Left renal pelvis (tissue), 4 donors: ENCODE measurements at places on chromosomes 5 and 9.

DNA sequence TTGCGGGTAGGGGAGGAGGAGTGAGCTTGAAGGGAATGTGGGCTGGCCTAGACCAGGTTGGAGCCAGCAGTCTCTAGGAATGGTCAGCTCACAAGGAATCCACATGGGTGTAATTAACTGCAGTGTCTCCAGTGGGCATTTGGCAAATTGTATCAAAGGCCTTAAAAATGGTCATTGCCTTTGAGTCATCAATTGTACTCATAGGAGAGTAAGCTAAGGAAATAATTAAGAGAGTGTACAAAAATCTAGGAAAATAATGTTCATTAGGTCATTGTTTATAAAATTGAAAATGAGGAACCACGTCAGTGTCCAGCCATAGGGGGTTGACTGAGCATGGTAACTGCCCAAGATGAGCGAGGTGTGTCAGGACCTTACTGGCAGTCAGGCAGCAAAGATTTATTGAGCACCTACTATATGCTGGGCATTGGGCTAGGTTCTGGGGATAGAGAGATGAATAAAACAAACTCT lies 29.8 kb upstream of the RPL26L1 start:
- DNase-seq = no peak

GRCh38 chr5:158273035-158273434 lies 414.1 kb upstream of the CLINT1 start:
- no peak for DNase-seq

GRCh38 chr5:137365126-137365865 lies 133.8 kb downstream of the SPOCK1 start:
- no peak for DNase-seq

DNA sequence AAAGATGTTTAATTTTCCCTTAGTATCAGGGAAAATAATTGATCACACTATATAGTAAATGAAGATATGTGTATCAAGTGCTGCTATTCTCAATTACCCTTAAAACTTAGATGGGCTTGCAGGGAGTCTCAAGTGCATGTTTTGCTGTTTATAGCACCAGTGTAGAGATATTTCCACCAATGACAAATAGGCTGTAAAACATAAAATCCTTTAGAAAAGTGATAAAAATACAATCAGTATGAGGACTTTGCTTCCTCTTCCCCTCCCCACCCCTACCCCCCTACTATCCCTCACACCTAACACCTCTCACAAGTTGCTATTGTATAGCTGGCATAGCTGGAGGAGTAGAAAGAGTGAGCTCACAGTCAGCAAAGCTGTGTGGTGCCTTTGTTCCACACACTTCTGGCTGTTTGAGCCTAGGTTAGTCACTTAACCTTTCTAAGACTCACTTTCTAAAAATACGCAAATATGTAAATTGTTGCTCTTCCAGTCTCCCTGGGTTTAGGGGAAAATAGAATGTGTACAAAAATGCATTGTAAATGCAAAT lies 93.1 kb downstream of the PDE4D start:
- no peak for DNase-seq

DNA sequence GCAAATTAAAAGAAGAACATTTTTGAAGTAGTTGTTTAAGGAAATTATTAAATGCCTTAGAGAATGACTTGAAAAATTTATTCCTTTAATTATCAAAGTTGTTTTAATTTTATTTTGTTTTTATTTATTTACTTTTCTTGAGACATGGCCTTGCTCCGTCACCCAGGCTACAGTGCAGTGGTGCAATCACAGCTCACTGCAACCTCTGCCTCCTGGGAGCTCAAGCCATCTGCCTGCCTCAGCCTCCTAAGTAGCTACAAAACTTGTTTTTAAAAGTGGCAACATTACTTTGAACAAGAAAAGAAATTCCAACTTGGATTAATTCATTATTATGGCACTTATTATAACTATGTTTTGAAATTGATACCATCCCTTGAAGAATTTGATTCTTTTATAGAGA lies 29.0 kb downstream of the CDO1 start:
- no peak for DNase-seq

DNA sequence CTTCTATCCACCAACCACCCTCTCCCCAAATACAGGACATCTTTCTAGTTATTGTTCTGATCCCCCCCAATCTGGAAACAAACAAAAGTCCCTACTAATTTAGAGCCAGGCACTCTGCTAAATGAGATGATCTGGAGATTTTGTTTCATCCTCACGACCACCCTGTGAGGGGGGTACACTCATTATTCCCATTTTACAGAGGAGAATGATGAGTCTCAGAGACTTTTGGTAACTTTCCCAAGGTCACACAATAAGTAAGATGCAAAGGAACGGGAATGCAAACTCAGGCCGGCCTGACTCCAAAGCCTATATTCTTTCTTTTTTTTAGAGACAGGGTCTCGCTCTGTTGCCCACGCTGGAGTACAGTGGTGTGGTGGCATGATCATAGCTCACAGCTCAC lies 9.4 kb downstream of the PDGFRB start:
- DNase-seq = no peak

DNA sequence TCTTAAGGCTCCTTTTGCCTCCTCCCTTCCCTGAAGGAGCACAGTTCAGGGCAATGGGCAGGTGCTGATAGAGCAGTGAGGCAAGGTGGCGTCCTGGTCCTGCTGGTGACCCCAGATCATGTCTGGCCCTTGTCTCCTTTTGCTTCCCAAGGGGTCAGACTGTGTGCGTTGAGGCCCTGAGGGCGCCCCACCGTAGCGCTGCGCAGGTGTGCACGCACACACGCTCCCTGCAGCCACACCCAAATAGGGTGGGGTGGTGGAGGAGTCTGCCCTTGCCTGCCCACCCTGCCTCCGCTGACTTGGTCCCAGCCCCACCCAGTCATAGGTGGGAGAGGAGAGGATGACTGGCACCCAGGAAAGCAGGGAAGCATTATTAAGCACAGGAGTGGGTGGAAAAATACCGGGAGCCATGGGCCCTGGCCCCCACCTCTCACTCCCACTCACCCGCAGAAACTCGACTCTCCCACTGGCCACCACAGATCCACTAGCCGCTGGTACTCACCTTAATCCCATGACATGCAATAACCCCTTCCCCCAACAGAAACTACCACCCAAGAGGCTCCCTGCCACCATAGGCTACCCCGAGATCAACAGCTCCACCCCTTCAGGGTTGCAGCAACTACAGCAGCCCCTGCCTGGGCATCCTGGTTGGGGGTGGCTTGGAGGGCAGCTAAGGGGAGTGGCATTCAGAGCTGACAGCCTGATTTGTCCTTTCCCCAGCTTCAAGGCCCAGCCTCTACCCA lies 16.7 kb downstream of the PDLIM4 start:
- DNase-seq = no peak

DNA sequence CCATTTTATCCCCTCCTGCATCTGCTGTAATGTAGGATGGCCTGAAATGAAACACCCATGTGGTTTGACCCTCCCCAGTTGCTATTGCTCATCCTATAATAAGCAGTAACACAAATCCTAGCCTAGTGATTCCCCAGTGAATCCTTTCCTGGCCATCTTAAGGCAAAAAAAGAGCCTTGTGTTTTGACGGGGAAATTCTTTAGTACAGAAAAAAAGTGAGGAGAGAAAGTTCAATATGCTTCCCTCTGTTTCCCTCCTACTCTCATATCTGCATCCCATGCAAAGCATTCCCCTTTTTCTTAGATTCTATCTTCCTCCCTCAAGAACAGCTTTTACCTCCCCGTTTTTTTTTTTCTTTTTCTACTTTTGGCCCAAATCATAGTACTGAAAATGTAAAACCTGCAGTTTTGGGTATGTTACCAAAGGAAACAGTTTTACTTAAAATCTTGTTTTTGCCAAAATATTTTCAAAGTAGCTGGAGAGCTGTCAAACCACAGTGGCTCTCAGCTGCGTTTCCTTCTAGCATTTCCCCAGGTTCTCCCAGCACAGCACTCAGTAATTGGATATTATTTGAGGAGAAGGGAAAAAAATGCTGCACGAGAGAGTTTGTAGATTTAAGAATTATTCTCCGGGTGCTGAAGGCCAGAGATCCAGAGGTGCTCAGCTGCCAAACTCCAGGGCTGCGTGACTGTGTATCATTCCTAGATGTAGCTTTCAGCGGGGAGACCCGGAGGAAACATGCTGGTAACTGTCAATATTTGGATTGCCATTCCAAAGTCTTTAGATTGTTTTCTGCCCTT lies 321.4 kb downstream of the NPR3 start:
- DNase-seq = no peak

GRCh38 chr9:74949859-74950855 lies 2.6 kb downstream of the C9orf40 start:
- no peak for DNase-seq

GRCh38 chr9:107142430-107142829 lies 140.6 kb upstream of the RAD23B start:
- DNase-seq = no peak

DNA sequence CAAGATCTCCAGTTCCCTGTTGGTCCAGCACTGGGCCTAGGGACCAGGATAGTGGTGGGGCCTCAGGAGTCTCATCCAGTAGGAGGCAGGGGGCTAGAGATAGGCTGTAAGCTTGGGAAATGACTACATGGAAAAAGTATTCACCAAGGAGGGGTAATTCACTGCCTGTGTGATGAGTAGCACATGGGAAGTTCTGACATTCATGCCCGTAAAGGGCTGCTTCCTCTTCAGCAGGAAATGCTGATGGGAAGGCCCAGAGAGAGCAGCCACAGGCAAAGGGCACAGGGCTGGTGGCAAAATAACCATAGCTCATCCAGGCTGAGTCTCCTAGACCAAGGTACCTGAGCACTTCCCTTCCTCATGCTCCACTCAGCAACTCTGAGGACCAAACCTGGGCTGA lies 23.1 kb upstream of the FRRS1L start:
- no peak for DNase-seq
